Tibial artery (tissue), 4 donors: ENCODE measurements at places on chromosomes 5 and 9.

DNA sequence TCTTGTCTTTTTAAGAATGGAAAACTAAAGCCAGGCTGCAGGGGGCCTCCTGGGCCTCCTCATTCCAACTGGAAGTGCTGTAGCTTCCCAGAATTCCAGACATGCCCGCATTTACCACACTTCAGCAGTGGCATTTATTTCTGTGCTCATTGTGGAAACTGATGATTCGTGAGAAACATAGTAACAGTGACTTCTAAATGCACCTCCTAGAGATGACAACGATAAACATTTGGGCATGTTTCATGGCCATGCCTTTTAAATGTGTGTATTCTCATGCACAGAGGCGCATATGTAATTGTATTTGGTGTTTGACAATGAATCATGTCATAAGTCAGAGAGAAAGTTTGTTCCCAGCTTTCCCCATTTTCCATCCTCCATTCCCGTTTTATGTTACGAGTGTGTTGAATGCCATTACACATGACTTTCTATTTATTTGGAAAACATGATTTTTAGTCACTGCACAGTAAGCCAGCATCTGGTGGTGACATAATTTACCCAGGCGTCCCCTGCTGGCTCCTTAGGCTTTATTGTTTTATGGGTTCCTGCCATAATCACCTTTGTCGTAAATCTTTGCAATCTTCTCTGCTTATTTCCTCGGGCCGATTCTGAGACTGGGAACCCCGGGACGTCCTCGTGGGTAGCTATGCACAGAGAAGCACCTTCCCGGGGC is 68.8 kb upstream of the FCN2 start:
- no peak overlapping the region for H3K27ac ChIP-seq
- no peak overlapping the region for H3K4me3 ChIP-seq
- no peaks in the 10 kb centered on the region for H3K4me1 ChIP-seq

GRCh38 chr5:1103505-1104326 is 8.1 kb downstream of the SLC12A7 start:
- H3K27me3 ChIP-seq: no peaks in the 10 kb centered on the region
- H3K4me3 ChIP-seq: peak overlapping the region; percentile 8
- no peaks in the 10 kb centered on the region for H3K36me3 ChIP-seq

GRCh38 chr5:75366787-75367186 is 29.8 kb downstream of the HMGCR start:
- H3K36me3 ChIP-seq: no peaks in the 10 kb centered on the region
- H3K4me3 ChIP-seq: no peak overlapping the region
- H3K27me3 ChIP-seq: no peaks in the 10 kb centered on the region
- no peak for DNase-seq
- no peak overlapping the region for H3K27ac ChIP-seq

- DNase-seq: peak; percentile 56
- no peaks in the 10 kb centered on the region for H3K27me3 ChIP-seq
- H3K36me3 ChIP-seq: peaks cover 33% of the 10 kb centered on the region
- peak overlapping the region; percentile 91 for H3K27ac ChIP-seq
- peak overlapping the region; percentile 67 for H3K4me3 ChIP-seq
Observed at GRCh38 chr5:139481122-139481533, 1.4 kb downstream of the STING1 start.

GRCh38 chr5:2912741-2913140 is 161.3 kb upstream of the IRX2 start:
- no peaks in the 10 kb centered on the region for H3K27me3 ChIP-seq
- H3K27ac ChIP-seq: no peak overlapping the region
- DNase-seq: no peak
- H3K36me3 ChIP-seq: no peaks in the 10 kb centered on the region
- no peak overlapping the region for H3K4me3 ChIP-seq

DNA sequence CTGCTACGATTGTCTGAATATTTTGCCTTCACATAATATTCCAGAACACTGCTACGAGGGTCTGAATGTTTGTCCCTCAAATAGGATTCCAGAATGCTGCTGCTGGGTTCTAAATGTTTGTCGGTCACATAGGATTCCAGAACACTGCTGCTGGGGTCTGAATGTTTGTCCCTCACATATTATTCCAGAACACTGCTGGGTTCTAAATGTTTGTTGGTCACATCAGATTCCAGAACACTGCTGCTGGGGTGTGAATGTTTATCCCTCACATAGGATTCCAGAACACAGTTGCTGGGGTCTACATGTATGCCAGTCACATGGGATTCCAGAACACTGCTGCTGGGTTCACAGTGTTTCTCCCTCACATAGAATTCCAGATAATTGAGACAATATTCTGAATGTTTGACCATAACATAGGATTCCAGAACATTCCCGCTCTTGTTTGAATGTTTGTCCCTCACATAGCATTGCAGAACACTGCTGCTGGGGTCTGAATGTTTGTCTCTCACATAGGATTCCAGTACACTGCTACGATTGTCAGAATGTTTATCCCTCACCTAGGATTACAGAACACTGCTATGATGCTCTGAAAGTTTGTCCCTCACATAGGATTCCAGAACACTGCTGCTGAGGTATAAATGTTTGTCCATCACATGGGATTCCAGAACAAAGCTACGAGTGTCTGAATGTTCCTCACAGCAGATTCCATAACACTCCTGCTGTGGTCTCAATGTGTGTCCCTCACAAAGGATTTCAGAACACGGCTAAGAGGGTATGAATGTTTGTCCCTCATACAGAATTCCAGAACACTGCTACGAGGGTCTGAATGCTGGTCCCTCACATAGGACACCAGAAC is 201.8 kb downstream of the FOXD4L6 start:
- no peaks in the 10 kb centered on the region for H3K36me3 ChIP-seq
- H3K4me3 ChIP-seq: no peak overlapping the region
- no peaks in the 10 kb centered on the region for H3K27me3 ChIP-seq
- H3K27ac ChIP-seq: no peak overlapping the region
- H3K4me1 ChIP-seq: no peaks in the 10 kb centered on the region

DNA sequence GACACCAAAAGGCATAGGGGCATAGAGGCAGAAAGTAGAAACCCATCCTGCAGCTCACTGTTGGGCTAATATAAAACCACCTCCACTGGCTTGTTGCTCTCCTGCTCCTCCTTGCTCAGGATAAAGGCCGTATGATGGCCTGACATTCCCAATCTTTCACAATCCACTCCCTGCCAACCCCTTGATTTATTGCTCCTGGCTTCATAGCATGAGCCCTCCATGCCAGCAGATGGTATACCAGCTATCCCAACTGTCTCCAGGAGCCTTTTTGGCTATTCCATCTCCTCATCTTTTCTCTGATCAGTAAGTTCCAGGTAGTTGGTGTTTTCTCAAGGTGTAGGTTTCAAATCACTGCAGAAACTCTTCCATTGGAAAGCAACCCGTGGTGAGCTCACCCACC is 128.8 kb downstream of the EGFLAM start:
- H3K4me1 ChIP-seq: no peaks in the 10 kb centered on the region
- no peaks in the 10 kb centered on the region for H3K27me3 ChIP-seq
- H3K4me3 ChIP-seq: no peak overlapping the region
- no peak overlapping the region for H3K27ac ChIP-seq
